ENCODE measurements at places on chromosomes 4 and X.

GRCh38 chrX:134682081-134682480 lies 23.8 kb upstream of the PLAC1 start:
- DNase-seq: no peak

DNA sequence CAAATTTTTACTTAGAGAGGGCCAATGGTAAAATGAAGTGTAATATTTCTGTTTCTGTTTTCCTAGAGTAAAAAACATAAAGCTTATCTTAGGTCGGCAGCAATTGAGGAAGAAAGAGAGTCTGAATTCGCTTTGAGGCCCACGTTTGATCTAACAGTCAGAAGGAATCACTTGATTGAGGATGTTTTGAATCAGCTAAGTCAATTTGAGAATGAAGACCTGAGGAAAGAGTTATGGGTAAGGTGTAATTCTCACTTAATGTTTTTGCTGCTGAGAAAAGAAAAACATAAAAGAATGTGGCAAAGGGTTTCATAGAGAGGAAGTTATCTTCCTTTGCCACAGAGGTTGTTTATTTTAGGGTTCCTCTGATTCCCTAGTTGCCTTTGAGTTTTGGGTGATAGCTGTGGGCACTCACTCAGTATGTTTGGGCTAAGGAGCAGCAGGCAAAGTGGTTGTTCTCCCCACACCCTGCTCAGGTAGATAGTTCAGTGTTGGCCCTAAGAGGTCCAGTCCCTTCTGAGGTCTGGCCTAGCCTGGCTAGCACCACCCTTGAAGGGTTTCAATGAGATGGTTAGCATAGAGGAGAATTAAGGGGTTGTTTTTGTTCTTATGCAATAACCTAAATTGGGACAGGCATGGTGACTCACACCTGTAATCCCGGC lies 32.3 kb downstream of the HERC5 start:
- DNase-seq: no peak

DNA sequence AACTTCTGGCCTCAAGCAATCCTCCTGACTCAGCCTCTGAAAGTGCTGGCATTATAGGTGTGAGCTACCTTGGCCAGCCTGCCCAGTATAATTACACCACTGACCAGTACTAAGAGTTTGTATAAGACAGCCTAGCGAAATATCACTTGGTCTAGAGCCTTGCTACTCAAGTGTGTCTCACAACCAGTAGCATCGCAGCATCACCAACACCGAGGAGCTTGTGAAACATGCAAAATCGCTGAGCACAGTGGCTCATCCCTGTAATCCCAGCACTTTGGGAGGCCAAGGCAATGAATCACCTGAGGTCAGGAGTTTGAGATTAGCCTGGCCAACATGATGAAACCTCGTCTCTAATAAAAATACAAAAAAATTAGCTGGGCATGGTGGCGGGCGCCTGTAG lies 102.0 kb upstream of the GATB start:
- DNase-seq: no peak

- no peak for DNase-seq
Observed at GRCh38 chr4:47334652-47335051, 128.8 kb downstream of the COMMD8 start.

DNA sequence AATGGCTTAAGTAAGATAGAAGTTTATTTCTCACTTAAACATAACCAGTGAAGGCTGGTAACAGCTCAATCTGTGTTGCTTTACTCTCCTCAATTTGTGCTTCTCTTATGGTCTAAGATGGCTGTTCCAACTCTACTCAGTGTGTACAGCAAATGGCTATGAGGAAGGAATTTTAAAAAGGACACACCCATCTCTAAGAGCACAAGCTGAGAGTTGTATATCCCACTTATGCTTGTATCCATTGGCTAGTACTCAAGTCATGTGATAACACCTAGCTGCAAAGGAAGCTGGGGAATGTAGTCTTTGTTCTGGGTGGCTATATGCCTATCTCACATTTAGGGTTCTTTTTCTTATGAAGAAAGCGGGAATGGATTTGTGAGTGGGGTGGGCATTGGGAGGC lies 63.3 kb downstream of the GPAT3 start:
- no peak for DNase-seq

- no peak for DNase-seq
Observed at GRCh38 chr4:184873054-184873453, 47.3 kb upstream of the ACSL1 start.
